Left renal cortex interstitium (tissue), 4 donors: ENCODE measurements at places on chromosomes 1 and 21. TPM values are rescaled to one million over a fixed set of nuclear protein-coding genes. Genes with fewer than 3 reads are reported as not detected.

ZNF593OS gene
- 1.4 TPM for polyA plus RNA-seq

TSPAN1 gene
- 99.6 TPM for polyA plus RNA-seq

RHOU gene
- polyA plus RNA-seq, result 13.2 TPM

FCRL3 gene
- not detected for polyA plus RNA-seq

DYRK3 gene
- polyA plus RNA-seq, result 9.3 TPM

FCN3 gene
- 1.4 TPM for polyA plus RNA-seq

RHEX gene
- 2.7 TPM for polyA plus RNA-seq

AMY1A gene
- not detected for polyA plus RNA-seq

UHMK1 gene
- polyA plus RNA-seq, result 34.5 TPM

OR2T10 gene
- 0.28 TPM for polyA plus RNA-seq

OR2L5 gene
- polyA plus RNA-seq, result not detected

CRYAA gene
- polyA plus RNA-seq, result 0.27 TPM

LRRN2 gene
- 11.3 TPM for polyA plus RNA-seq

DDR2 gene
- polyA plus RNA-seq, result 25.2 TPM
